Brain microvascular endothelial cell (primary cell): ENCODE measurements at places on chromosomes 3 and 15.
A peak's percentile ranks its signal among the peaks of the same experiment; 100 is the strongest.

DNA sequence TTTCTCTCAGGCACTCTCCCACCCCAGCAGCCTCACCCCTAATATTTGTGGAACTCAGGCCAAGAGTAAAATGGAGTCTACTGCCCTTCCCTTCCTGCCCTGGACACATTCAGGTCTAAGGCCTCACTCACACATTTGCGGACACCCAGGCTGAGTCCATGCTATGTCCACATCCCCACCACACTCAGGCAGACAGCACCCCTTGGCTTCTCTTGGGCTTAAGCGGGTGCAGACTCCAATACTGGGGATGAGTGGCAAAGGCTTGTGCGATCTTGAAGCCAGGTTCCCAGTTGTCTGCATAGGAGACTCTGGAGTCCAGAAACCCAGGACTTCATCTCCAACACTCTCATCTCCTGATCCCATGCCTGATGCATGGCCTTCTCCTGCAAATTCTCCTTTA lies 17.5 kb upstream of the CFAP100 start:
- DNase-seq = no peak

GRCh38 chr3:183745300-183746098 lies 47.9 kb downstream of the YEATS2 start:
- DNase-seq = peak; percentile 22

GRCh38 chr15:93302080-93302765 lies 213.2 kb upstream of the RGMA start:
- DNase-seq = no peak

DNA sequence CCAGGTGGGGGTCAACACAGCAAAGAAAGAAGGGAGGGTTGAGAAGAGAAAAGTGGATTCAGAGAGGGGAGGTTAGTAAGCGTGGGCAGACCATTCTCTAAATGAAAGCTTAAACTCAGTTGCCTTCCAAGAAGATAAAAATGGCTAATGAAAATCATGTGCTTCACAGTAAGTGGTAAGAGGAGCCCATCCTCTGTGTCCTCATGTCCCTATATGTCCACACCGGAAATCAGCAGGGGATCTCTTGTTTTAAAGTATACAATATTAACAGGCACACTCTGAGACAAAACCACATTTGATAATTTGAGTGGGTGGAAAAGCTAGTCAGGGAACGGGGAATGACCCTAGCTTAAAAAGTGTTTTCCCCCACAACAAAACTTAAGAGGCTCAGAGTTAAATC lies 4.4 kb upstream of the FOXP1 start:
- no peak for DNase-seq

GRCh38 chr3:67964596-67964995 lies 310.2 kb upstream of the SUCLG2 start:
- no peak for DNase-seq

GRCh38 chr3:187673012-187673411 lies 2.8 kb upstream of the SST start:
- DNase-seq = no peak

DNA sequence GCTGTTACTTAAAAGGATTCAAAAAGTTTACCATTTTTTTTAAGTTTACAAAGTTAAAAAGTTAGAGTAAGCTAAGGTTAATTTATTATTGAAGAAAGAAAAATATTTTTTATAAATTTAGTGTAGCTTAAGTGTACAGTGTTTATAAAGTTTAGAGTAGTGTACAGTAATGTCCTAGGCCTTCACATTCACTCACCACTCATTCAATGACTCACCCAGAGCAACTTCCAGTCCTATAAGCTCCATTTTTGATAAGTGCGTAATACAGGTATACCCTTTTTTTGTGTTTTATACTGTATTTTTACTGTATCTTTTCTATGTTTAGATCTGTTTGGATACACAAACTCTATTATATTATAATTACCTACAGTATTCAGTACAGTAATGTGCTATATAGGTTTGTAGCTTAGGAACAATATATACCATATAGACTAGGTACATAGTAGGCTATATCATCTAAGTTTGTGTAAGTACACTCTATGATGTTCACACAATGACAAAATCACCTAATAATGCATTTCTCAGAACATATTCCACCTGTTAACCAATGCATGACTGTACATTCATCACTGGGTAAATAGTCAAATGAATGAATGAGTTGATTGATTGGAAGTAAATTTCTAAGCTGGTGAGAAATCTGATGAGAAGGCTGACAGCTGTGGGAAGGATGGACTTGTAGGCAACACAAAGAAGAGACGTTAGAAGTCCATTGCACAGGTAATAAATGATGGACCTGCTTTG lies 95.2 kb upstream of the CDIN1 start:
- DNase-seq = peak; percentile 25

DNA sequence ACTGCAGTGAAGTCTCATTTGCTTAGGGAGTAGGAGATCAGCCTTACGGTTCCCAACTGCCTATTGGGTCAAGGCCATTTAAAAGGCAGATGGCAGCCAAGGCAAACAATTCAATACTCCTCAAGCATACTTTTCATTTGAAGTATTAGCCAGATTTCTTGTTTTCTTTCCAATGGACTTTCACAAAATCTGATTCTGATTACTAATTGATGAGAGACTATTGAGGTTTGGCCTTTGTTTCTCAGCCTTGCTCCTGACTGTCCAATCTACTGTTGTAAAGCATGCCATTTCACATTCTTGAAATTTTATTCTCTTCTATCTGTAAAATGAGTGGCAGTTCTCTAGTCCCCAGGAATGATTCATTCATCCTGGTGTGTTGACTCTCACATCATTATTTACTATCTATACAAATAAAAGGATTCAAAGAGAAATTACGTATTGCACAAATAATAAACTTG lies 166.2 kb upstream of the TGFBR2 start:
- peak; percentile 39 for DNase-seq

- no peak for DNase-seq
Observed at GRCh38 chr3:134306320-134306719, 55.7 kb upstream of the RYK start.

- no peak for DNase-seq
Observed at GRCh38 chr3:102353148-102353547, 81.7 kb upstream of the ZPLD1 start.
